Thyroid gland (tissue), 4 donors: ENCODE measurements at places on chromosomes 5 and 9. TPM values are rescaled to one million over a fixed set of nuclear protein-coding genes. Genes with fewer than 3 reads are reported as not detected.

- peaks cover 8% of the 10 kb centered on the region for H3K4me1 ChIP-seq
- H3K36me3 ChIP-seq, result no peaks in the 10 kb centered on the region
- H3K27ac ChIP-seq, result no peak overlapping the region
- no peak overlapping the region for H3K4me3 ChIP-seq
- no peaks in the 10 kb centered on the region for H3K27me3 ChIP-seq
- DNase-seq, result no peak
Measured at GRCh38 chr9:33436445-33436844, 10.9 kb downstream of the AQP3 start.

The SPINK6 gene
- total RNA-seq, result not detected

DNA sequence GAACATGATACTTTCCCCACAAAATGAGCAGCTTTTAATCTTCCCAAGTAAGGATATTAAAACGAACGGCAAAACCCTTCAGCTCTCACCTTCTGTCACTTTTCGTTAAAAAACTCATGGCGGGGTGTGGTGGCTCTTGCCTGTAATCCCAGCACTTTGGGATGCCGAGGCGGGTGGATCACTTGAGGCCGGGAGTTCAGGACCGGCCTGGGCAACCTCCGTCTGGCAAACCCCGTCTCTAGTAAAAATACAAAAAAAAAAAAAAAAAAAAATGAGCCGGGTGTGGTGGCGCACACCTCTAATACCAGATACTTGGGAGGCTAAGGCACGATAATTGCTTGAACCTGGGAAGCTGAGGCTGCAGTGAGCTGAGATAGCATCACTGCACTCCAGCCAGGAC, 902 bp downstream of the TMED9 start:
- H3K36me3 ChIP-seq, result peaks cover 31% of the 10 kb centered on the region
- H3K4me1 ChIP-seq, result peaks cover 10% of the 10 kb centered on the region

The ANKRD18A gene
- 13.0 TPM for total RNA-seq

The GCNT4 gene
- 1.3 TPM for total RNA-seq

- no peaks in the 10 kb centered on the region for H3K36me3 ChIP-seq
- no peaks in the 10 kb centered on the region for H3K27me3 ChIP-seq
- peaks cover 16% of the 10 kb centered on the region for H3K4me1 ChIP-seq
- no peak overlapping the region for H3K4me3 ChIP-seq
- no peak overlapping the region for H3K27ac ChIP-seq
Measured at GRCh38 chr5:91027405-91028139, 355.5 kb downstream of the ARRDC3 start.
